ENCODE measurements at places on chromosomes 16 and 17. TPM values are rescaled to one million over a fixed set of nuclear protein-coding genes. Genes with fewer than 3 reads are reported as not detected.

Gene AOC3
- polyA plus RNA-seq = 0.18 TPM

DNA sequence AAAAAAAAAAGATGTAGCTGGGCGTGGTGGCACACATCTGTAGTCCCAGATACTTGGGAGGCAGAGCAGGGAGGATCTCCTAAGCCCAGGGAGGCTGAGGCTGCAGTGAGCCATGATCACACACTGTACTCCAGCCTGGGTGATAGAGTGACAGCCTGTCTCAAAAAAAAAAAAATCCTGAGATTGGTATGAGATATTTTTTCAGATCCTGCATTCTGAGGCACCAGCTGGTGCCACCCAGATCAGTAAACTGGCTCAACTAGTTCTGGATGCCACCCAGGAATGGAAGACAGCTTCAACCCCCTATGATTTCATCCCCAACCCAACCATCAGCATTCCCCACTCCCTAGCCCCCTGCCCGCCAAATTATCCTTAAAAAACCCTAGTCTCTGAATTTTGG, 7.1 kb upstream of the GJC1 start:
- DNase-seq = no peak

DNA sequence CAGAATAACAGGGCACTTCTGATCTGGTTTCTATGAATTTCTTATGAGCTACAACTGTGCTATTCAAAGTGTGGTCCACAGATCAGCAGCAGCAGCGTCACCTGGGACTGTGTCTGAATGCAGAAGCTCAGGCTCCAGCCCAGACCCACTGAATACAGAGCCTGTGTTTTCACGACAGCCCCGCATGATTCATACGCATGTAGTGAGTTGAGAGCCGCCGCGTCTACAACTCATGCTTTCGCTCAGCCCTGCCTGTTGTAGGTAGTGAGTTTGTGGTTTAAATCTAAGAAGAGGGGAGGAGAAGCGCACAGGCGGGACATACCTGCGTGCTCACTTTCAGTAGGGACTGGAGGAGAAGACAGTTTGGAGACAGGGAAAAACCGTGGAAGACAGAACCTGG, 28.5 kb upstream of the ELAC2 start:
- DNase-seq = no peak

DNA sequence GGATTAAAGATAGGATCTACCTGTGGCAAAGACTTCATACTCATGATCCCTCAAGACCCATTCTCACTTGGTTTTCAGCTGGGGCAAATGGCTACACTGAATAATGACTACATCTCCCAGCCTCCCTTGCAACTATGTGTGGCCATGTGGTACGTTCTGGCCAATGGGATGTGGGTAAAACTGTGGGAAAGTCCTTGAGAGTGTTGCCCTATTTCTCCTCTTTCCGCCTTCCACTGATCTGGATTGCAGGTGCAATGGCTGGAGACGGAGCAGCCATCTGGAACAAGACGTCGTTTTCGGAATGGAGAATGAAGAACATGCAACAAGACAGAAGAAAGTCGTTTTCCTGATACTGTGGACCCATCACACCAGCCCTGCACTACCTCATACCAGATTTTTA, 48.5 kb downstream of the HAPSTR1 start:
- no peak for DNase-seq

Gene CES1
- 0.11 TPM for polyA plus RNA-seq

DNA sequence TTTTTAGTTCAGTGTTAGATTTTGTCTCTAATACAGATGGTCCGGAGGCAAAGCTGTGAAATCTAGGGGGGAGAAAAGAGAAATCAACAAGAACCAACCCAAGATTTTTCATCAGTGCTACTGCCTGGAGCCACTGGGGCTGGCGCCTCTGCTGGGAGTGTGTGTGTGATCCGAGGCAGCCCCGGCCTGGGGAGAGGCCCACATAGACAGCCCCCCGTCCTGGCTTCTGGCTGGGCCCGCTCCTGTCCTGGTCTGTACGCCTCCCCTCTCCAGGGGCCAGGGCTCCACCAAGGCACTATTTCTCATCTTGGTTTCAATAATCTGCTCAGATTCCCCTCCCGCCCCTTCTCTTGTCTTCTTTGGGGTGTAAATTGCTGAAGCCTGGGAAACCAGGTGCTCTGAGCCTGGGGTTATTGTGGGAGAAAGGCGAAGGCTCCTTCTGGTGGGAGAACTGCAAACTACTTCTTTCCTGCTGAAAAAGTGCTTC, 7.8 kb downstream of the BAHCC1 start:
- DNase-seq = no peak

All from keratinocyte (primary cell).